ENCODE measurements at places on chromosomes 4 and X.

DNA sequence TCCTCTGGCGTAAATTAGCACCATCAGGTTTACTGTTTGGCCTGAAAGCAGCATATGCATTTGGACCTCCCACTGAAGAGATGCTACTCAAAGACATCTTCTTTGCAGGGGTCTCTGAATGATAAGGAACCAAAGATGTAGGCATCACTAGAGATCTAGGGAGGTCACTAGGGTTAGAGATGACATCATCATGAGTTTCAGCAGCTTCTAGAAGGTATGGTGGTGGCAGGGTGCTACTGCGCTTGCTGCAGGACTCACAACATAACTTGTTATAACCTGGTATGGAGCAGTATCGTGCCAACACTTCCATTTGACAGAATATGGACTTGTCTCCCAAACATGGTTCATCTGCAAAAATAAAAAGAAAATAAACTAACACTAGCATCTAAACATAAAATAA is 251.6 kb downstream of the NPFFR2 start:
- DNase-seq: no peak

DNA sequence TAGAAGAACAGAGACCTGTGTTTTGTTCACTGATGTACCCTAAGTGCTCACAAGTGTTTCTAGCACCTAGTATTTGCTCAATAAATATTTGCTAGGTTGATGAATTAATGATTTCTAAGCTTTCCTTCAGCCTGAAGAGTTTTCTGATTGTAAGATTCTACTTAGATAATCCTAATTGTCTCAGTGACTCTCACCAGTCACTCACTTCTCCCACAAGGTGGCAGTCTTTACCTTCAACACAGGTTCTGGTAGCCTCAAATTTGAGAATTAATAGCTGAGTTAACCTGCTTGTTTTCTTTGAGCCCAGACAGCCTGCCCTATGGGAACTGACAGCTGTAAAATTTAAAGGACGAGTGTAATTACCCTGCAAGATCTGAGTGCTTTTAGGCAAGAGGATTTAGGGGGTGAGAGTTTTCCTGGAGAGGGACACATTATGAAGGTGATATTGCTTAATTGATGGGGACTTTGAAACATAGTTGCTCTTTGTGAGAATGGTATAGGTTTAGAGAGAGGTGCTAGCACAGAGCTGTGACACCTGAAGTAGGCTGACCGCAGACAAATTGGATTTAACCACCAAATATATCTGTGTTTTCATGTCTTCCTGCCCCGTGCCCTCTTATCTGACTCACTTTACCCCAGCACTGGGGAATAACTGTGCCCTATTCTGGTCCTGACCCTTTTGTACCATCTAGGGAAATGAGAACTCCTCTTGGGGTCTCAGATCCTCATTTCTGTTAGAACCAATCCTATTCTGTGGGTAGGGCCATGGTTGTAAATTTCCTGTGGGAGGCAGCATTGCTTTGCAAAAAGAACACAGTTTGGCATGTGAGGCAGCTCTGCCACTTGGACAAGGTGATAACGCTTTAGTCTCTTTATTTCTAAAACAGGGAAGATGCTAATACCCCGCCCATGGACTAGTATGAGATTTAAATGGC is 27.7 kb downstream of the CD38 start:
- DNase-seq: peak; percentile 41

DNA sequence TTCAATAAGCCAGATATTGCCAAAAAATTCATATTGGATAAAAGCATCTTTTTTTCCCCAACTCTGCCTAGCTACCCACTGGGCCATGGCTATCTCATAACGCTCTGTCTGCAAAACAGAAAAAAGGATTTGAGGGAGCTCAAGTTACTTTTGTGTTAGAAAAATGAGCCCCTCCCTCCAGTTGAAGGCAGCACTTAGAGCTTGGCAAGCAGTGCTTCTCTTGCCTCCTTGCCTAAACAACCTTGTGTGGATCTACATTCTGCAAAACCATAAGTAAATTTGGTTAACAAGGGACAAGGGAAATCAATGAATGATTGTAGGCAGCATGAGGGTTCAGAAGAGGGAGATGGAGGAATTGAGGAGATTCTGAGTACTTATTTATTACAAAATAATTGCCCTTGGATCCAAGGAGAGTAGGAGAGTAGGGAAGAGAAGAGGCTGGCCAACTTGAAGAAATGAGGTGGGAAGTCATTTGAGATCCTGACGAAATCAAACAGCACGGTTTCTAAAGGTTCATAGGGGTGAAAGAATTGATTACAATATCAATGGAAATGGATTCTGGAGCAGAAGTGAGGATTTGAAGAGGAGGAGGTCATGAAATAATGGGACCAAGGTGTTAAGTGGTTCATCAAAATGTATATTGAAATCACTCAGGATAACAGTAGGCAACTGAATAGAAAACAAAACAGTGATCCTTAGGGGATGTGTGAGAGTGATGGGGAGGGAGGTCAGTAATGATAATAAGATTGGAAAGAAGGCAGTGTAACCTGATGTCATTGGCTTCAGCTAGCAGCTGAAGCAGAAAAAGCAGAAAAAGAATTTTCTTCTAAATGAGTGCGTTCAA is 434.8 kb upstream of the IGFBP7 start:
- no peak for DNase-seq

DNA sequence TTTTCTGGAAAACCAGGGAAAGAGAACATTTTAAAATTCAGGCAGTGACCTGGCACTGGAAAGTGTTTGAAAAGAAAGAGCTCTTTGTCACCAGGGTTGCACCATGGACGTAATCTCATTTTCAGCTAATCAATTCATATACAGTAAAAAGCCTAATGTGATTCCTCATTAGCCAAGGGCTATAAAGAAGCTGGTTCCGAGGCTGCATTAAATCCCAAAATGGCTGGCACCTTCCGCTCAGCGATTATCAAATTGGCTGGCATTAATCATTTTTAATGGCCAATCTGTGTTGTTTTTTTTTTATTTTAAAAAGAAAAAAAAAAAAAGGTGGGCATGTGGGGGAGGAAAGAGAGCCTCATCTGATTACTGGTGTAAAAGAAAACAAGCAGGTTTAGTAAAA is 341.4 kb downstream of the RAB28 start:
- DNase-seq: no peak

DNA sequence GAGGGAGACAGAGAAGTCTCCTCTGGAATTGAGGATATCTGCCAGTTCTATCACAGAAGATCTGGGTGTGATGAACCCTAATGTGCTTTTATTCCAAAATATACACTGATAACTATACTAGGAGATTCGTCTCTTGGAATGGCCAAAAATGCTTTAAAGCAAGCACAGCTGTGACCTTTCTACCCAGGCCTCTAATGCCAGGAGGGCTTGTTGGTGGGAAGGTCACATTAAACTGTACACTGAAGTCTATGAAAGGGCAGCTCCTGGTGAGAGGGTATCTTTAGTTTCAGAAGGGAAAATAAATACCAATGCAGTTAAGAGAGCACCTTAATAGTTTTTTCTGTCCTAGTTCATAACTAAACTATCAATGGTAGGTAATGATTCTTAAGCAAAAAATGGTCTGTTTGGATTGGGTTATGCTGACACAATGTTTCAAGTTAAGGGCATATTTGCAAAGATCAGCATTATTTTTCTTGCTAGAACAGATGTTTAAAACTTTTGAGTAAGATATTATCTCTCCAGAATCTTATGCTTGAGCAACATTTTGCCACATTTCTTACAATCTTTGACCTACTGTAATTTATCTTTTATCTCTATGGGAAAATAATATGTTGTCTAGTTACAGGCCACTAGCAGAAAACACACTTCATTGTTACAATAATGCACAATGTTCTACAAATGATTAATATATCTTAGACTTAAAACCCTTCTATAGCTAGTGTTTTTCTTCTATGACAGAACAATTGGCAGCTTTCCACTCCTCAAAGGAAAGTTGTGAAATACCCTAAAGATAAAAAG is 59.6 kb downstream of the SEC24D start:
- no peak for DNase-seq

DNA sequence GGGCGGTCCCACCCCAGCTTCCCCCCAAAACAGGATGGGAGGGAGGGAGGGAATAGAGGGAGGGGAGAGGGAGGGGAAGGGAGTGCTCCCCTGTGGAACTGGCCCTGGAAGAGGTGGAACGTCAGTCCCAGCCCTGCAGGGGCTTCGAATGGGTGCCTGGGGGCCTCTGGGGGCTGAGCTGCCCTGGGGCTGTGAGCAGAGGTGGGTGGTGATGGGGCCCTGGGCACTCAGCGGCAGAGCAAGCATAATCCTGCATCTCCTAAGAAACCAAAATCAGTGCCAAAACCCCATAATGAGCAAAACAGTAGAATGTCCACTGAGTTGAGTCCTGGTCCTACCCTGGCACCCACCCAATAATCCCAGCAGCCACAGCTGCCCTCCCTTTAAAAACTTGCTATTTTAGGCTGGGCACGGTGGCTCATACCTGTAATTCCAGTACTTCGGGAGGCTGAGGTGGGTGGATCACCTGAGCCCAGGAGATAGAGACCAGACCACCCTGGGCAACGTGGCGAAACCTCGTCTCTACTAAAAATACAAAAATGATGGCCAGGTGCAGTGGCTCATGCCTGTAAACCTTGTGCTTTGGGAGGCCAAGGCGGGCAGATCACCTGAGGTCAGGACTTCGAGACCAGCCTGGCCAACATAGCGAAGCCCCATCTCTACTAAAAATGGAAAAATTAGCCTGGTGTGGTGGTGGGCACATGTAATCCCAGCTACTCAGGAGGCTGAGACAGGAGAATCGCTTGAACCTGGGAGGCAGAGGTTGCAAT is 11.1 kb downstream of the DOK7 start:
- no peak for DNase-seq
